Natural killer cell treated with Interleukin-12 subunit alpha and Interleukin-12 subunit beta and Interleukin-15 and Interleukin-18, amount 100 ng/mL, for 72 hours (primary cell): ENCODE measurements at places on chromosomes 12 and 14.

DNA sequence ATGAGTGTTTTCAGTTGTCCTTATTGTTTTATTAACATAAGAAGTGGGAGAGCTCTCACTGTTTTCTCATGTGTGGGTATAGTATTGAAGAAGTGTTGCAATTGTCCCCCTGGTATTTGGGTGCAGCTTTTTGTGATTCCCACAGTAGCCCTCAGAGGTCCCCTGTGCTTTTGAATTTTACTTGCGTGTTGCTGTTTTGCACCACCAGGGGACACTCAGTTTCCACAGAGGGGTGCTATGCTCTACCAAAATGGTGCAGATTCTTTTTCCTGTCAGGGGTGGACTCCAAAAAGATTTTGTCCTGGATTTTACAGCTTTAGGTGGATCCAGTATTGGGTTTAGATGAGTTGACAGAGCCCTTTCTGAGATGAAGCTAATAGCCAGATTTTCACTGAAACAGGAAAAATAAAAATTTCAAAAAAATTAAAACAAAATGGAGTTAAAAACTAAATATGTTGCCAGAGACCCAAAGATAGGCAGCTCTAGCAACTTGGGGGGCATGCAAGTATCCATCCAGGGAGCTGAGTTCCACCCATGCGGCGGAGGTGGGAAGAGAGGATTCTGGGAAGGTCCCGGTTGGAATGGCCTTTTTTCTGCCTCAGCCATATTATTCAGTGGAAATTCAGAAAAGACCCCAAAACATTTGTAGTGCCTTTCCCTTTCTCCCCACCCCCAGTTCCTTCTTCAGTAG is 50.2 kb downstream of the TTLL5 start:
- no peak overlapping the region for H3K4me3 ChIP-seq
- H3K36me3 ChIP-seq: no peaks in the 10 kb centered on the region
- DNase-seq: no peak
- no peaks in the 10 kb centered on the region for H3K27me3 ChIP-seq
- H3K4me1 ChIP-seq: no peaks in the 10 kb centered on the region

DNA sequence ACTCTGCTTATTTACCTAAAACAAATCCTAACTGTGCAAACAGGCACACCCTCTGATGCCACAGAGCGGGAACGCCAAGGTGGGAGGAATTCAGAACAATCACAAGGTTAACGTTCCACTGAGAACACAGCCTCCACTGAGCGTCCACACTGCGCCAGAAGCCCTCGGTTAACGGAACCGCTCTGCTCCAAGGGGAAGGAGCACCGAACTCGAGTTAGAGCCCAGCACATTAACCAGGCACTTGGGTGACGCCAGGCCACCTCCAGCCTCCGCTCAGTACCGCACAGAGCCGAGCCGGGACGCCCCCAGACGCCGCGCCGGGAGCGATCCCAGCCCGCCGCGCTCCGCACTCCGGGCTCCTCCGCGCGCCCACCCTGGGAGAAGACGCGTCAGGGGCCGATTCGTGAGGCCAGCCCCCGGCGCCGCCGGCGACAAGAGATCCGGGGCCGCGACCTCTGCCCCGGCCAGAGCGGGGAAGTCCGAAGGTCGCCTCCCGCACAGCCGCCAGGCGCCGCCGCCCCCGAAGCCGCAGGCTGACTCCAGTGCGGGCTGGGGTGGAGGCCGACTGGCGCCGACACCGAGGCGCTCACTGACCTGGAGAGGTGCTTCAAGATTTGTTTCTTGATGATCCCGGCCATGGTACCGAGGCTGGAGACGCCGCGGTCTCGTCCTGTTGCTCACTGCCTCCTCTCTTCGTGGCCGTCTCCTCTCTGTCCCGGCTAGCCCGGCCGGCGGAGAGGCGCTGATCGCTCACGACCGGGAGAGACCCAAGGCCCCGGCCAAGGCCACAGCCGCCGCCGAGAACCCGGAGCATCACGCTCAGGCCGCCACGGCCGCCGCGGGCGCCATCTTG is 450 bp downstream of the BLTP3B start:
- peaks cover 6% of the 10 kb centered on the region for H3K36me3 ChIP-seq
- H3K27me3 ChIP-seq: no peaks in the 10 kb centered on the region
- H3K4me1 ChIP-seq: peaks cover 44% of the 10 kb centered on the region
- peak; percentile 77 for DNase-seq
- peak overlapping the region; percentile 93 for H3K27ac ChIP-seq

DNA sequence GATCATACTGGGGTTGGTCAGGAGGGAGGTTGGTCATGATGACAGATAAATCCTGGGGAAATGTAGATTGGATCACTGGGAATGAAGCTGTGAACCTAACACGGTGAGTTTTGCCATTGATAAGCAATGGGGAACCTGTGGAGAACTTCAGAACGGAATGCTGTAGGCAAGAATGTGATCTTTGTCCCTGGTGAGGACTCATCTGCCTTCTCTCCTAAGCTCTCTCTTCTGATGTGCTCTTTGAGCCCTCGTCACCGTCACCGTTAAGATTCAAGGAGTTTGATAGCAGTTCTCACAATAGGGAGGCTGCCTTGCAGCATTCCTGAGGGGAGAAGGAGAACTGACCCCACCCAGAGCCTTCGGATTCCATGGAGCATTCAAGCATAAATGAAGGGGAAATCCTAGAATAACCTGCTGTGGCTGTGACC is 217.6 kb downstream of the ANO6 start:
- H3K4me3 ChIP-seq: no peak overlapping the region
- DNase-seq: no peak
- H3K4me1 ChIP-seq: peaks cover 6% of the 10 kb centered on the region
- H3K27ac ChIP-seq: no peak overlapping the region
- H3K36me3 ChIP-seq: no peaks in the 10 kb centered on the region

DNA sequence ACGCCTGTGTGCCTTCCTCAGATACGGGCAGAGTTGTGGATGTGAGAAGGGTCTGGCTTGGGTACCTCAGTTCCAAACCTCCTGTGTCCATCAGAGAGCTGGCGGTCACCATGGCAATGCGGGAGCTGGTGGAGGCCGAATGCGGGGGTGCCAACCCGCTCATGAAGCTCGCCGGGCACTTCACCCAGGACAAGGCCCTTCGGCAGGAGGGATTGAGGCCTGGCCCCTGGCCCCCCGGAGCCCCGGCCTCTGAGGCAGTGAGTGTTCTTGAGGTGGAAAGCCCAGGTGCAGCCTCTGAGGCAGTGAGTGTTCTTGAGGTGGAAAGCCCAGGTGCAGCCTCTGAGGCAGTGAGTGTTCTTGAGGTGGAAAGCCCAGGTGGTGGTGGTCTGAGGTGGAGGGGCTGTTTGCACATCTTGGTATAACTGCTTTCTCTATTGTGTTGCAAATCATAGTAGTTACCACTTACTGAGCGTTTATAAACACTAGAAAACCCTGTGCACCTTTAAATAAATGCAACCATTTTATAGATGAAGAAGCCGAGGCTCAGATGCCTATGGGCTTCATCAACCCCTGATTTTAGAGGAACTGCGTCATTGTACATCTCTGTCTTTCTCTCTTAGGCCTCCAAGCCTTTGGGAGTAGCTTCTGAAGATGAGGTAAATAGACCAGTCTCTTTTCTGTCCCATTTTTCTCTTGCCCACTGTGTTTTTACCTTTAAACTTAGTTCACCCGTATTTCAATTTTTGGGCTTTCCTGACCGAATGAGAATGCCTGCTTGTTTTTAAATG is 976 bp downstream of the PEX5 start:
- H3K4me3 ChIP-seq: peak overlapping the region; percentile 82
- H3K27ac ChIP-seq: no peak overlapping the region
- no peaks in the 10 kb centered on the region for H3K27me3 ChIP-seq
- peaks cover 4% of the 10 kb centered on the region for H3K36me3 ChIP-seq
- H3K4me1 ChIP-seq: peaks cover 28% of the 10 kb centered on the region
- DNase-seq: no peak

DNA sequence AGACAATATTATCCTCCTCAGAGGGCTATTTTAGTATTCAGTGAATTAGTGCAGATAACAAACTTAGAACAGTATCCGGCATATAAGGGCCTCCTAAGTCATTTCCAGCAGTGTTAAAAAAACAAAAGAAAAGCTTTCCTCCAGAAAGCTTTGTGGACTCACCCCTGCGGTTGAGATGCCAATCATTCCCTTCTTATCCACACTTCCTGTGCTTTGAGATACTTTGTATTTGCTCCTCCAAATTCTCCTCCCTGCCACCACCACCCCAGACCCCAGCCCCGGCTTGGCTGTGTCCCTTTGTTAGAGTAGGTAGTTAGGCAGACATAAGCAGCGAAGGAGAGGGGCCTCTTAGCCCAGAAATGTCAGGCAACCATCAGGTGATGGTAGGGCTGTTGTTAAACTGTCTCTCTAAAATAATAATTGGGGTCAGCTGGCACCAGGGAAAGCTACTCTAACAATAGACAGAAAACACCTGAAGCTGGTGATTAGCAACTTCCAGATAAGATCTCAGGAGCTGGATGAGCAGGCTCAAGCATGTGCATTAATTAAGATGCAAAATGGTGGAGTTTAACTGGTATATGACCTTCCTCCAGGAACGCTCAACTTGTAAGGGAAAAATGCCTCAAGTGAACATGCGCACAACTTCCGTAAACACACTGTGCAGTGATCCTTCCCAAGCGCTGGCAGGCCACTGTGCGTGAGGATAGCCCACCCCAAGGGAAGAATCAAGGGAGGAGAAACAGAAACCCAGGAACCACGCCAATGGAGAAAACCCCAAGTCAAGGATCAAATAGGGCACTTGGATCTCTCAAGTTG is 152.1 kb upstream of the EEA1 start:
- no peak overlapping the region for H3K4me3 ChIP-seq
- H3K27ac ChIP-seq: no peak overlapping the region
- H3K27me3 ChIP-seq: peaks cover 10% of the 10 kb centered on the region
- no peaks in the 10 kb centered on the region for H3K4me1 ChIP-seq
- H3K36me3 ChIP-seq: no peaks in the 10 kb centered on the region

GRCh38 chr12:5171701-5172100 is 128.0 kb downstream of the KCNA5 start:
- H3K27ac ChIP-seq: no peak overlapping the region
- no peak for DNase-seq
- H3K4me3 ChIP-seq: no peak overlapping the region
- peaks cover 13% of the 10 kb centered on the region for H3K27me3 ChIP-seq
- H3K36me3 ChIP-seq: no peaks in the 10 kb centered on the region

GRCh38 chr12:114903083-114903691 is 219.2 kb upstream of the TBX3 start:
- H3K27ac ChIP-seq: no peak overlapping the region
- no peak for DNase-seq
- no peaks in the 10 kb centered on the region for H3K4me1 ChIP-seq
- H3K4me3 ChIP-seq: no peak overlapping the region
- H3K36me3 ChIP-seq: no peaks in the 10 kb centered on the region
- H3K27me3 ChIP-seq: no peaks in the 10 kb centered on the region

GRCh38 chr12:52884526-52885293 is 20.2 kb downstream of the KRT8 start:
- H3K4me1 ChIP-seq: peaks cover 7% of the 10 kb centered on the region
- H3K4me3 ChIP-seq: no peak overlapping the region
- H3K36me3 ChIP-seq: no peaks in the 10 kb centered on the region
- peaks cover 6% of the 10 kb centered on the region for H3K27me3 ChIP-seq

GRCh38 chr14:101006008-101006407 is 102.5 kb upstream of the RTL1 start:
- H3K4me1 ChIP-seq: no peaks in the 10 kb centered on the region
- H3K27ac ChIP-seq: no peak overlapping the region
- no peak for DNase-seq
- no peaks in the 10 kb centered on the region for H3K36me3 ChIP-seq
- H3K4me3 ChIP-seq: no peak overlapping the region

DNA sequence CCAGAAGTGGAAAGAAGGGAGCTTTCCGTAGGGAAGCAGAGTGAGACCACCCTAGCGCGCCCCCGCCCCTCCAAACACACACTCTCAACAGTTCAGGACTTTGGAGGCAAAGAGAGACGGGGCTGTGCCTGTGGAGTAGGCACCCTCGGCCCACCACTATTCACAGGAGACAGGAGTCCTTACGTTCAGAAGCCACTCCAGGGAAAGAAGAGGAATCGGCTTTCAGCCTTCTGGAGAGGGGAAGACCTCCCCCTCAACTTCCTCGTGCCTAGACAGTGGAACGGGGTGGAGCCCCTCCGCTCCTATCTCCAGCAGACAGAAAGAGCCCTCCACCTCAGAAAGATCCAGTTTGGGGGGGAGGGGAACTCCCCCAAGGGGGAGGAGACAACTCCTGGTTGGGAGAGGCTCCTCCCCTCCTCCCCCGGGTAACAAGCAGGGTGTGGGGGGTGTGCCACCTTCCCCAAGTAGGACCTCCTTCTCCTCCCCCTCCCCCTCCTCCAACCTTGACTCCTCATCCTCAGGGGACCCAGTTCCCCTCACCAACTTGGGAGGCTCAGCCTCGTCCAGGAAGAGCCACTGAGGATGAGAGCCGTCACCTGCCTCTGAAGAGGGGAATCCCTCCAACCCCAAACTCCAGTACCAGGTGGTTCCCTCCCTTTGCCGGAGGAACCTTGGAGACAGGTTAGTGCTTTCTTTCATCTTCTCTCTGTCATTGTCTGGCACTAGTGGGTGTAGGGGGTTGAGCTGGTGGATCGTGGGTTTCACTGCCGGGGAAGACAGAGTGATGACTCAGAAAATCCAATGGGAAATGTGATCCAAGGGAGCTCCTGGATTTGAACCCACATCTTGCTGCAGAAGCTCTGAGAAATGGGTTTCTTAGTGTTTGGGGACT is 883 bp downstream of the FOXJ2 start:
- H3K27ac ChIP-seq: peak overlapping the region; percentile 75
- H3K4me3 ChIP-seq: peak overlapping the region; percentile 89
- no peaks in the 10 kb centered on the region for H3K27me3 ChIP-seq
- no peak for DNase-seq
- H3K36me3 ChIP-seq: no peaks in the 10 kb centered on the region
- peaks cover 54% of the 10 kb centered on the region for H3K4me1 ChIP-seq

DNA sequence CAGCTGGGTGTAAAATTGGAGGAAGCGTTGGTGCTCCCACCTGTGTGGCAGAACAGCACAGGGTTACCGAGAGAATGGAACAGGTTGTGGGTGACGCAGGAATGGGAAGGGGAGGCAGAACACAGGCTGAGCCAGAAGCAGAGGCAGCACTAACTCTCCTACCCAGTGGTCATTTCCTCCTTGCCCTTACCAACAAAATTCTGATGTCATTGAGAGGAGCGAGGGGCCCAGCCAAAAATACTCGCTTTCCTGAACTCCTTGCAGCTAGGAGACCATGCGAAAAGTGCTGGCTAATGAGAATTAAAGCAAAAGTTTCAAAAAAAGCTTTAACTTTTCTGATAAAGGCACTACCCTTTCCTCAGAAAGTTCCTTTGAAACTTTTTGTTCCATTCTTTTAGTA is 54.4 kb upstream of the HMGA2 start:
- H3K4me1 ChIP-seq: no peaks in the 10 kb centered on the region
- H3K36me3 ChIP-seq: no peaks in the 10 kb centered on the region
- DNase-seq: no peak
- no peak overlapping the region for H3K27ac ChIP-seq
- peaks cover 48% of the 10 kb centered on the region for H3K27me3 ChIP-seq

GRCh38 chr12:102769323-102769916 is 147.6 kb downstream of the PAH start:
- no peaks in the 10 kb centered on the region for H3K4me1 ChIP-seq
- no peak for DNase-seq
- H3K4me3 ChIP-seq: no peak overlapping the region
- peaks cover 20% of the 10 kb centered on the region for H3K27me3 ChIP-seq
- H3K27ac ChIP-seq: no peak overlapping the region

DNA sequence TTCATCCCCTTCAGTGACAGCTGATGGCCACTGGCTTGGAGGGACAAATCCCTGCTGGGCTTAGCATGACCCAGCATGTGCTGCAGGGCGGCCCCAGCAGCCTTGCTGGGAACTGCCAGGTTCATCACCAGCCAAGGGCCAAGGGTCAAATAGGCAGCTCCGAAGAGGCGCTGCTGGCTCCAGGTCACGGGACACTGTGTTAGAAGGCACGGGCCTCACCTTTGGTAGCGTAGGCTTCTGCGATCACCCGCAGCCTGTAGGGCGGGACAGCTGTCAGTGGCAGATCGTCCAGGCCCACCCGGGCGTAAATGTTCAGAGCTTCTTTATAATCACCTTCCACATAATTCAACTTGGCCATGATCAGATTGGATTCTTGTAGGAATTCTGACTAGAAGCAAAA is 35.7 kb downstream of the TTC7B start:
- no peak overlapping the region for H3K27ac ChIP-seq
- no peak for DNase-seq
- H3K27me3 ChIP-seq: no peaks in the 10 kb centered on the region
